ENCODE measurements at places on chromosomes 16 and 17.
A peak's percentile ranks its signal among the peaks of the same experiment; 100 is the strongest.

DNA sequence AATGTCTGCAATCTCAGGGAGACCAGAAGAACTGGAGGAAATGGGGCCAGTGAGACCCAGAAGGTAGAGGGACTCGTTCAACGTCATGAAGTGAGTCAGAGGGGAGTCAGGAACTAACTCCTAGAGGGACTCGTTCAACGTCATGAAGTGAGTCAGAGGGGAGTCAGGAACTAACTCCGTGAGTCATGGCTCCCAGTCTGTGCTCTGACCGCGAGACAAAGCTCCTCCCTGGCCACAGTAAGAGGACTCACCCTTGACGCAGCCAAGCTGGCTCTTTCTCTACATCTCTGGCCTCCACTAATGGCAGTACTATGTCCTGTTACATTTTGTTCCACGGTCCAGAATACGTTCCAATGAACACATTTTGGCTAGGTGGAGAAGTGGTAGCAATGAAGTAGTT is 902.5 kb downstream of the KCNJ2 start:
- no peaks in the 10 kb centered on the region for H3K36me3 ChIP-seq
- DNase-seq = no peak
- H3K27ac ChIP-seq = no peak overlapping the region
- H3K4me3 ChIP-seq = no peak overlapping the region

DNA sequence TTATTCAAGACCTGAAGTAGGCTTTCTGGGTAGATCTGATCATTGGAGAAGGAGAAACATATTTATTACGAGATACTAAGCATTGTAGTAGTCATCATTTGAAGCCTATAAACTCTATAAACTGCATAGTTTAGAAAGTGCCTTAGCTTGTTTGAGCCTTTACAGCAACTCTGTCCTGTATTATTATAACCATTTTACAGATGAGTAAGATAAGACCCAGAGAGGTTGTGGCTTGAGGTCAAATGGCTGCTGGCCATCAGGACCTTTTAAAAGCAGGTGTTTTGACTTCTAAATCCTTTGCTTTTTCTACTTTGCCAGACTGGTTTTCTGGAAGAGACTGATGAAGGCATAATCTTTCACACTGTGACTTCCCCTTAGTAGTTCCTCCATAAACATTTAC is 7.1 kb downstream of the USP10 start:
- peaks cover 3% of the 10 kb centered on the region for H3K4me1 ChIP-seq
- DNase-seq = no peak
- H3K27me3 ChIP-seq = no peaks in the 10 kb centered on the region
- H3K27ac ChIP-seq = no peak overlapping the region
- no peak overlapping the region for H3K4me3 ChIP-seq

DNA sequence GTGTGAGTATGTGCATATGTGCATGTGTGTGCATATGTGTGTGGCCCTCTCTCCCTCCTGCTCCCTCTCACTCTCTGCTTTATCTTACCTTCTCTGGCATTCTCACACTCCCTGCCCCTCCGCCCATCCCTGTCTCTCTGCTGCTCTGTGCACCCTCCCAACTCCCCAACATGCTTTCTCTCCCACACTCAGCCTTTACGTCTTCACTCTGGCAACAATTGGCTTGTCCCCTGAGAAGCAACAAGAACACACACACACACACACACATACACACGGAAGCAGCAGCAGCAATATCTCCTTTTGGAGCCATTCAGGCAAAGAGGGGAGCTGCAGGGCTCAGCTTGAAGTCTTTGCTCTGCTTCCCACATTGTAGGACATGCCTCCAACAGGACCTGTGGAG is 27.8 kb downstream of the PITPNM3 start:
- DNase-seq = no peak
- no peak overlapping the region for H3K27ac ChIP-seq
- no peak overlapping the region for H3K4me3 ChIP-seq
- H3K36me3 ChIP-seq = no peaks in the 10 kb centered on the region

GRCh38 chr17:1644493-1645206 is 882 bp downstream of the SCARF1 start:
- no peak overlapping the region for H3K27ac ChIP-seq
- H3K36me3 ChIP-seq = no peaks in the 10 kb centered on the region
- no peak for DNase-seq
- H3K4me3 ChIP-seq = peak overlapping the region; percentile 73
- peaks cover 21% of the 10 kb centered on the region for H3K4me1 ChIP-seq

DNA sequence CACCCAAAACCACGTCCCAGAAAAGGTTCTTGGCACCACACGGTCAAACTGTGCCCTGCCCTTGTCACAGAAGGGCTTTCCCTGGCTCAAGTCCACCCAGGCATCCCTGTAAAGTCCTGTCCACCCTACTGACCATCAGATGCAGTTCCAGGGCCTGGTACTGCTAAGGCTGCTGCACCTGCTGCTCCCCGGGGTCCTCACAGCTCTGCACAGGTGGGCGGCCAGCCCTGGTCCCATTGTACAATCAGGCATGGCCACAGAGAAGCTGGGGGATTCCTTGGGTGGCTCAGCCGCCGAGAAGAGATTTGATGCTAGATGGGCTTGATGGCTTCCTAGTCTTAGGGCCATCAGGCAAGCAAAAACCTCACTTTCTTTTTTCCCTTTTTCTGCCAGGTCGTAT is 15.3 kb downstream of the ABCA3 start:
- no peak overlapping the region for H3K27ac ChIP-seq
- peaks cover 52% of the 10 kb centered on the region for H3K36me3 ChIP-seq
- H3K4me3 ChIP-seq = no peak overlapping the region
- H3K27me3 ChIP-seq = no peaks in the 10 kb centered on the region
- no peak for DNase-seq
- no peaks in the 10 kb centered on the region for H3K4me1 ChIP-seq

- no peaks in the 10 kb centered on the region for H3K36me3 ChIP-seq
- H3K4me1 ChIP-seq = peaks cover 28% of the 10 kb centered on the region
- DNase-seq = no peak
- H3K27ac ChIP-seq = peak overlapping the region; percentile 76
- no peaks in the 10 kb centered on the region for H3K27me3 ChIP-seq
- peak overlapping the region; percentile 92 for H3K4me3 ChIP-seq
Observed at GRCh38 chr17:81833921-81834830, 674 bp downstream of the PPP1R27 start.

DNA sequence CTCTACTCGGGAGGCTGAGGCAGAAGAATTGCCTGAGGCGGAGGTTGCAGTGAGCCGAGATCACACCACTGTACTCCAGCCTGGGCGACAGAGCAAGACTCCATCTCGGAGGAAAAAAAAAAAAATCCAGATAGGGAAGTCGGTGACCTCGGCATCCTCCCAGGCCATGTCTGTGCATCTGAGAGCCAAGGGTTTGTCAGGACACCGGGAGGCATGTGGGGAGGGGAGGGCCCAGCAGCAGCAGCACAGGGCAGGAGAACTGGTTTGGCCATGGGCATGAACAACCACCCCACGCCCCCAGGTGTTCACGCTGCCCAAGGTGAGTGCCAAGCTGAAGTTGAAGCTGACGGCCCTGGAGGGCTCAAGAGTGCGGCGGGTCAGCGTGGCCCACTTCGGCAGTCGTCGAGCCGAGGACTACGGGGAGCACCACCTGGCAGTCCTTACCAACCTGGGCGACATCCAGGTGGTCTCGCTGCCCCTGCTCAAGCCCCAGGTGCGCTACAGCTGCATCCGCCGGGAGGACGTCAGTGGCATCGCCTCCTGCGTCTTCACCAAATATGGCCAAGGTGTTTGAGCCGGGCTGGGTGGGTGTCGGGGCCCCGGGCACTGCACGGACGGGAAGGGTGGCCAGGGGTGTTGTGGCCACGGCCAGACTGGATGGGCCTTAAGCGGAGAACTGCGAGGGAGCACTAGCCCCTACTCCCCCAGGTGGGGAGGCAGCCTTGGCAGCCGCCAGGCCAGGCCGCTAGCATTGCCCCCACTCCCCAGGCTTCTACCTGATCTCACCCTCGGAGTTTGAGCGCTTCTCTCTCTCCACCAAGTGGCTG is 14.7 kb upstream of the MYO15B start:
- DNase-seq = no peak
- H3K4me1 ChIP-seq = no peaks in the 10 kb centered on the region
- H3K4me3 ChIP-seq = no peak overlapping the region
- H3K27me3 ChIP-seq = no peaks in the 10 kb centered on the region

DNA sequence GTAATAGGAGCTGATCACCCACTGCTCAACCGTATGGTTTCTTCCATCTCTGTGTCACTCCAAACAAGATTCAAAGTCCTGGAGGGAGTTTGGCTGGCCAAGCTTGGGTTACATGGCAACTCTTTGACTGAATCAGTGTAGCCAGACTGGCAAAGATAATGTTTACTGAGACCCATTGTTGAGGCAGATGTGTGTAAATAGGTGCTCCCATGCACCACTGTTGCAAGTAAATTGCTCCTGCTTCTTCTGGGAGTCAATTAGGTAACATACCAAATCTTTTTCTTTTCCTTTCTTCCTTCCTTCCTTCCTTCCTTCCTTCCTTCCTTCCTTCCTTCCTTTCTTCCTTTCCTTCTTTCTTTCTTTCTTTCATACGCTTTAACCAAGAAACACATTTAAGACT is 86.3 kb upstream of the DHX40 start:
- H3K4me3 ChIP-seq = no peak overlapping the region
- H3K27ac ChIP-seq = no peak overlapping the region
- no peaks in the 10 kb centered on the region for H3K27me3 ChIP-seq
- no peak for DNase-seq
- no peaks in the 10 kb centered on the region for H3K36me3 ChIP-seq

DNA sequence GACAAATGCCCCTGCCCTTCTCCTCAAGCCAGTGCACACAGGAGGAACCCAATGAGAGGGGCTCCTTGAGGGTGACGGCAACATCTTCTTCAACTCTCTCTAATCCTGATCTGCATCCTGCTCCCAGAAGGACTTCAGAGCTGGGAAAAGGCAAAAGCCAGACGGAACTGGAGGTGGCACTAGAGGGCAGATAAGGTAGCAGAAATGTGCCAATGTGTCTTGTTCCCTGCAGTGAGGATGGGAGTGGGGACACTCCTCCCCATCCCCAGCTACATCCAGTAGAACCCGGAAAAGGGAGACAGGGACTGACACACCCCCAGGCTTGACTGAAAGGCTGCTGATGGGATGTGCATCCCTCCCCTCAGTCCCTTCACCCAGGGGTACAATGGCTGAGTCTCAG is 28.5 kb downstream of the SRCIN1 start:
- peaks cover 38% of the 10 kb centered on the region for H3K4me1 ChIP-seq
- no peak for DNase-seq
- peaks cover 8% of the 10 kb centered on the region for H3K27me3 ChIP-seq
- H3K27ac ChIP-seq = no peak overlapping the region
- no peak overlapping the region for H3K4me3 ChIP-seq

- peak overlapping the region; percentile 46 for H3K27ac ChIP-seq
- H3K27me3 ChIP-seq = no peaks in the 10 kb centered on the region
- DNase-seq = no peak
- H3K4me1 ChIP-seq = peaks cover 40% of the 10 kb centered on the region
- no peak overlapping the region for H3K4me3 ChIP-seq
Observed at GRCh38 chr16:88306860-88307545, 75.8 kb upstream of the ZNF469 start.

- no peaks in the 10 kb centered on the region for H3K36me3 ChIP-seq
- no peaks in the 10 kb centered on the region for H3K4me1 ChIP-seq
- H3K27me3 ChIP-seq = no peaks in the 10 kb centered on the region
- H3K27ac ChIP-seq = no peak overlapping the region
Observed at GRCh38 chr17:4475001-4475400, 23.7 kb upstream of the SPNS2 start.

GRCh38 chr17:40312131-40312731 is 3.3 kb downstream of the RARA start:
- H3K27me3 ChIP-seq = no peaks in the 10 kb centered on the region
- peaks cover 79% of the 10 kb centered on the region for H3K4me1 ChIP-seq
- no peak for DNase-seq
- H3K36me3 ChIP-seq = no peaks in the 10 kb centered on the region
- peak overlapping the region; percentile 91 for H3K27ac ChIP-seq

DNA sequence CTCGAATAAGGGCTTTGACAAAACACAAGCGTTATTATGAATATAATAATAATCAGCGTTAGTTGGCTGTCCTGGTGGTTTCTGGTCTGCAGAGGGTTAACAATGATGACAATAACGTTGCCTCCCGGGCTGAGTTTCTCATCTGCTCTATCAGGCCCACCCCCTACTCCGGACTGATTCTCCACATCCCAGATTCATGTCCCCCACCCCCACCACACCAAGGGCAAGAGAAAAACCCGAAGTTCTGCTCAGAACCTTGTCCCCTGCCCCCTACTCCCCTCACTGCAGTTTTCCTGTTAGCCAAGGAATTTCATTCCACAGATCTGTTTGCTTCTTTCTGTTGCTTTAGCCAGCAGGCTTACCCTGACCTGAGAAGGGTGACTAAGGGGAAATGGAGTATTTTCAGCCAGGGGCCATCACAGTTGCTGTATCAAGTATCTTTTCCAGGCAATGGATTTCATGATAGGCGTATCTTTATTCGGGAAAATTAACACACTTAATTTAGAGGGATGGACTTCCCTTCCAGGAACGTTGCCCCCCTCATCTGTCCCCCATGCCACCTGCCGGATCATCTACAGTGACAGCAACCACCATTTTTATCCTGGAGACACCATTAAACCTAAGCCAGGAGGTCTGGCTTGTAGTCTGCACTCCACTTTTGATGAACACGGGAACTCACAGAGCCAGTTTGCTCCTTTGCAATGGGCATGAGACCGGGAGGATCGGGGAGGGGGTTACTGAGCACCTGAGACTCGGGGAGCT is 23.7 kb downstream of the ALOX15 start:
- no peak overlapping the region for H3K4me3 ChIP-seq
- no peak for DNase-seq
- H3K27me3 ChIP-seq = no peaks in the 10 kb centered on the region
- H3K4me1 ChIP-seq = no peaks in the 10 kb centered on the region
- H3K36me3 ChIP-seq = no peaks in the 10 kb centered on the region

DNA sequence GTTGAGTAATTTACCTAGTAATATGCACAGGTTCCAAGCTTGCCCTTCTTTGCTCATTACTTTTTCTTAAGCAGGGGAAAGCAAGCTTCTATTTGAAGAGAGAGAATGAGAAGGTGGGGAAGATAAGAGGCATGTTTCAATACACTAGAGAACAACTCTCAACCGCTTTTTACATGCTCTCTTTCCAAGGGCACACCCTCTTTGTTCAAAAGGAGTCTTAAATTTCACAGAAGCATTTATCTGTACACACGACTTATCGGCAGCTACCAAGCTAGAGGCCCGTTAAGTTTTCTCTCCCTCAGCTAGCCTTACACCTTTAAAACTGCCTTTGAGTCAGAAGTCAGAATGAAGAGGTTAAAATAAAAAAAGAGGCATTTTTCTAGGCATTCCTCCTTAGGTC is 79.6 kb downstream of the STH start:
- H3K36me3 ChIP-seq = no peaks in the 10 kb centered on the region
- no peak overlapping the region for H3K27ac ChIP-seq
- DNase-seq = no peak
- H3K4me3 ChIP-seq = no peak overlapping the region
- H3K4me1 ChIP-seq = no peaks in the 10 kb centered on the region

All from thoracic aorta (tissue), 2 donors.